ENCODE measurements at places on chromosomes 1 and 21. TPM values are rescaled to one million over a fixed set of nuclear protein-coding genes. Genes with fewer than 3 reads are reported as not detected.

GJB5 gene
- 105 TPM for total RNA-seq

- no peak for DNase-seq
Measured at GRCh38 chr1:201557572-201557958, 18.6 kb downstream of the NAV1 start.

DNA sequence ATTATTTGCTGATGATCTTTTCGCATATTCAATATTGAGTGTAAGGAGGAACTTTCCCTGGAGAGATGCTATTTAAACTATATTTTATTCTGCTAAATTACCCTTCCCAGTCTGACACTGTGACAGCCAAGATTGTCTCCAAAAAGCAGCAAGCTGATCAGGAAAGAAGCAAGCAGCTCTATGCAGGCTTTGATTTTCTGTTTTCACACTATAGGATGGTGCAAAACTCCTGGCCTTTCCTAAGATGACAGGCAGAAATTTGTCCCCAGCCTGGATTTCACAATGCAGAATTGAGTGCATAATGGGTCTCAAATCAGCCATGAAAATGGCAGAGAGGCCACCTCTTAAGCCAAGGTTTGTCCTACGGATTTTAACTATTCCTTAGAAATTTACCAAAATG lies 1.1 kb downstream of the SGIP1 start:
- DNase-seq = no peak

C1orf216 gene
- total RNA-seq = 7.2 TPM

- DNase-seq = no peak
Measured at GRCh38 chr1:92399076-92399475, 87.6 kb downstream of the GFI1 start.

DNA sequence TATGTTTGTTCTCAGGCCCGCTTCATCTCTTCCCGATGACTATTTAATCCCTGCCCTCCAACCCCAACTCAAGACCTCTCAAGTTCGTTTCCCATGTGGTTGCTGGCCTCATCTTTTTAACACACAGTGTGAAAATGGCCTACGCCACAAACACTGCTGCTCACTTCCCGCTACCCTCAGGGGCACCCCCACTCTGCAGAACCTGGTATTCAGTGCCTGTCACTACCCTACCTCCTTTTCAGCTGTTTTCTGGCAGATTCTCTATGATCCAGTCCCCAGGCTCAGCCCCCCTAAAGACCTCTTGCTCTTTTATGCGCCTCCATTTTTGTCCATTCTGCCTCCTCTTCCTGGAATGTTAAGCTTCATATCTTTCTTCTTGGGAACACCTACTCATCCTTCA lies 152.6 kb upstream of the C1orf174 start:
- no peak for DNase-seq
